Type B pancreatic cell (in vitro differentiated cells): ENCODE measurements at places on chromosomes 7 and 10.

DNA sequence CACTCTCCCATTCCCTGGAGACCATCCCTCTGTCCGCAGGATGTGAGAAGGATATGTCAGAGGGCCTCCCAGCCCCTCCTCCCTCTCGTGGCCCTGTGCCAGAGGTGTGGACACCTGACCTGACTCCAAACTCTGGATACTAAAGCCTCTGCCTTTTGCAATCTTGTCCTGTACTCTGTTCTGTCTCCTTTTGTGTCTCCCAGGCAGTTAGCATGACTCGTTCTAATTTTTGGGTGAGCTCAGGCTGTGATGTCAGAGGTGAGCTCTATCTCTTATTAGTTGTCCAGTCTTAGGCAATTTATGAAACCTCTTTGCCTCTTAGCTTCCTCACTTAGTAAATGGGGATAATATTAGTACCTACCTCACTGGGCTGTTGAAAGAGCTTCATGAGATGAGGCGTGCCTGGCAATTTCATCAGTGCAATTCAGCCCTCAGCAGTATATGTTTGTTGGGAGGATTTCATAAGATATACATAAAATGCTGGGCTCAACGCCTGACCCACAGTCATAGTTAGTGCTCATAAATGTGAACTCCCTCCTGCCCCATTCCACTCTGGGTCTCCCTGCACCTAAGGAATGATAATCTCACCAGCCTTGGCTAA, 10.9 kb downstream of the MARVELD1 start:
- no peak for DNase-seq

- no peak for DNase-seq
Measured at GRCh38 chr10:6336016-6336415, 133.3 kb downstream of the PFKFB3 start.

- DNase-seq = no peak
Measured at GRCh38 chr10:124522131-124522932, 60.7 kb downstream of the LHPP start.

GRCh38 chr7:27735831-27736230, 4.1 kb upstream of the TAX1BP1 start:
- no peak for DNase-seq

DNA sequence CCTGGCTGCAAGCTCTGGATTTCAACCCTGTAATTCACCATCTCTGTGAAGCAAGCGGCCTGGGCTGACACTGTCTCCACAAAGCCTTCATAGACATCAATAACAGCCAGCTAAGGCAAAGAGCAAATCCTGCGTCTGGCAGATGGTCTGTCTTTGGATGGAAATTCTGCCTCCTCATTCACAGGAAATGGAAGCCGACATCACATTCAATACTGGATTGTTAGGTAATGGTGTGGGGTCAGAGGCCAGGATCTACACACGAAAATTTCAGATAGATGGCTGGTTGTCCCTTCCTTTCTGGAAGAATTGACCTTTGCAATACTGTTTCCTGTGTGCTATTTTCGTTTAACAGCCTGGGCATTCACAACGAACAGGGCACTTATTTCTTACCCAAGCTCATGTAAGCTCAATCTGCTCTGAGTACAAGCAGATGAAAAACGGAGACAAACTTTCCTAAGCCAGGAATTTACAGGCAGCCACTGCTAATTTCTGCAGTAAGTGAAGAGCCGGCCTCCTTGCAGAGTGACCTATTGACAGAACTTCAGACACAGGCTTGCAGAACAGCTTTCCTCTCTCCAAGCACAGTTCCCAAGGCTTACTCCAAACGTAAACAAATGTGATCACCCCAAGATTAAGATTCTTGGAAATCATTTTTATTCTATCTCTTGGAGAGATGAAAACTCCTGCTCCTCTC, 3.1 kb upstream of the ADAM12 start:
- DNase-seq = no peak

DNA sequence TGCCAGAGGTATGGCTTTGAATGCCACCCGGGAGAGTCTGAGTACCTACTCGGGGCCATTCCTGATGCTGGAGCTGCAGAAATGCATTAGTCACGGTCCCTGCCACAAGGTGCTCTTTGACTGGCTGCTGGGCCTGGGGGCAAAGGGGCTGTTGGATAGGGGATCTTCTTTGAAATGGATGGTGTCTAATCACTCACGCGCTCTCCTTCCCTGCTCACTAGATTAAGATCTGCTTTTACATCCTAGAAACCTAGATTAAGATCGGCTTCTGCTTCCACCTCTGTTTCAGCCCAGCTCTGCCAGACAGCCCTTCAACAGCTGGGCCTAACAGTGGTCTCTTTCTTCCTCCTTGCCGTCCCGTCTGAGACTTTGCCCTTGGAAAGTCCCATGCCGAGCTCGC, 57.2 kb downstream of the PAX2 start:
- DNase-seq = no peak

DNA sequence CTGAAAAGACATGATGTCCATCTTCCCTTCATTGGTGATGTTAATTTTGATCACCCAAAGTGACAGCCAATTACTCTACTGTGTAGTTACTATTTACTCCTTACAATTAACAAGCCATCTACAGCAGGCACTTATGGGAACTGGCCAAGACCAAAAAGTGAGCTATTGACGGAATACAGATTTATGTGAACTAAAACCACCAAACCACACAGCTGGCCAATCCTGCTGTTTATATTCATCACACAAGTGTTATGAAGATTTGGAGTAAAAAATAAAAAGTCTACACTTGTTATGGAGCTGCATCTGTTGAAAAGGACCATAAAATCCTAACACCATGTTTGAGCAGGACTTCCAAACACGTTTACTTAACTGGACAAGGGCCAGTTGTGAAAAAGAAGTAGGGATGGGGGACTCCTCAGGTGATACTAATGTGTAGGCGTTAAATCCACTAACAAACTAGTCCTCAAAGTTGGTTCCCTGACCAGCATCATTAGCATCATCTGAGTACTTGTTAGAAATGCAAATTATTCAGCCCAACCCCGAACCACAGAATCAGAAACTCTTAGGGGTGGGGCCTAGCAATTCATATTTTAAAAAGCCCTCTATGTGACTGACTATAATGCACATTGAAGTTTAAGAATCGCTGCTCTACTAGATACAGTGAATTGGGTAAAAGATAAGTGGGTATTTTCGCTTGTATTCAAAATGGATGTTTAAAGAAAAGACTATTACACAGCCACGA, 11.6 kb downstream of the MCMBP start:
- no peak for DNase-seq

- DNase-seq = no peak
Measured at GRCh38 chr7:107995184-107996071, 7.5 kb downstream of the LAMB1 start.

- DNase-seq = no peak
Measured at GRCh38 chr10:125093199-125093973, 67.0 kb downstream of the CTBP2 start.

DNA sequence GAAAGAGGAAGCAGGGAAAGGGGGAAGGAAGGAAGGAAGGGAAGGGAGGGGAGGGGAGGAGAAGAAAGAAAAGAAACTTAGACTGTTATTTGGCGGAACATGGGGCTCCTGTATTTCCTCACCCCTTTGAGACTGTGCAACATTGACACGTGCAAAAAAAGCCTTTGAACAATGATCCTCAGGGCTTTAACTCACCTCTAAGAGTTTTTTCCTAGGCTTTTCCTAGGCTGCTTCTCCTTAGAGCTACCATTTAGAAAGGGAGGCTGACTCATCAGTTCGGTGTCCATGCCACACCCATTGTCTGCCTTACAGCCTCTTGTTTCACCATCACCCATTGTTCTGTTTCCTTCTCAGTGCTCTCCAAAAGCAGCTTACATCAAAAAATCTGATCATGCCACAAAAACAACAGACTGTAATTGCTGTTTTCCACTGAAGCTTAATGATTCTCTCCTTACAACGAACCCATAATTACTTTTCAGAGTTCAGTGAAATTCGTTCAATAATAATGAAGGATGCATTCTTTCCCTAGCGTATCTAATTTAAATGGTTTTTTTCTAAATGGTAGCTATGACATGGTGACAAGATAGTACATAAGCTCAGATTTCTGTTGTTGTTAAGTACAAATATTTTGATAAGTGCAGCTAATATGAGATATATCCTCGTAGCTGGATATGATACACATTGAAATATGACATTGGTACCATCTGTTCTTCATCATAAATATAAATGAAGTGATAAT, 90.8 kb downstream of the PRLHR start:
- no peak for DNase-seq

GRCh38 chr10:131216681-131217230, 94.8 kb downstream of the TCERG1L start:
- DNase-seq = no peak

DNA sequence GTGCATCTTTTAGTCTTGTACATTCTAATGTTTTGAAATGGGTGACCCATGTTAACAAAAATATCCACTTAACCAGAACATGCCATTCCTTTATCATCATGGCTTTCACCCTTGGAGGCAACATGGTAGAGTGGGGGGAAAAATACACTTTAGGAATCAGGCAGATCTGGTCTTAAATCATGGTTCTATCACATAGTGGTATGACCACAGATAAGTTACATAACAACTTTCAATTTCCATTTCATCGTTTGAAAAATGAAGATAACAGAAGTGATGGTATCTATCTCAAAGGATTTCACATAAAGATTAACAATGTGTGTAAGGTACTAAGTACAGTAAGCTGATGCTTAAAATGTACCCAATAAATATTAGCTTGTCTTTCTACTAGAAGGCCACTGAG, 19.0 kb downstream of the TMEM168 start:
- no peak for DNase-seq

DNA sequence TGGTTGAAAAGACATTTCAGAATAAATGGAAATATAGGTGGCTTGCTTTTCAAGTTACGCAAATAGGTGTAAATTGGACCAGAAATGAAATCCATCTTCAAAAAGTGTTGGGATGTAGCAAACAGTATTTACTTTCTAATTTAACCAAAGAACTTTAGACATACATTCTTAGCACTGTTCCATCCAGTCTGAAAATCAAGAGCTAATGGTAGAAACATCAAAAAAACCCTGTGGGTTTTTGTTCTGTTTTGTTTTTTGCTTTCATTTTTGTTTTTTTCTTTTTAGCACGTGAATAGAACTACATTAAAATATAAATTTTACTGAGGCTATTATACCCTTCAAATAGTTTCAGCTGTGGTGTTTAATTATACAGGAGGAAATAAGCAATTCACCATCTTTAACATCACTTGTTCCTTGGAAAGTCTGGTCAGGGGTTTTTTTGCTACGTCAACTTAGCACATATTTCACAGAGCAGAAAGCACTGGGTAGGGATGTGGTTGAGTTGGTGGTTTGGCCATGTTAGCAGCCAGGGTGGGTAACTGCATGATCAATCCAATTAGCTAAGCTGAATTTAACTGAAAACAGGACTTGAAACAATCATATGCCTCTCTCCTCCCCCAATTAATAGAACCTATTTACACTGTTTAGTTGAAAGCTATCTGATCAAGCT, 275.4 kb upstream of the PFKP start:
- no peak for DNase-seq

DNA sequence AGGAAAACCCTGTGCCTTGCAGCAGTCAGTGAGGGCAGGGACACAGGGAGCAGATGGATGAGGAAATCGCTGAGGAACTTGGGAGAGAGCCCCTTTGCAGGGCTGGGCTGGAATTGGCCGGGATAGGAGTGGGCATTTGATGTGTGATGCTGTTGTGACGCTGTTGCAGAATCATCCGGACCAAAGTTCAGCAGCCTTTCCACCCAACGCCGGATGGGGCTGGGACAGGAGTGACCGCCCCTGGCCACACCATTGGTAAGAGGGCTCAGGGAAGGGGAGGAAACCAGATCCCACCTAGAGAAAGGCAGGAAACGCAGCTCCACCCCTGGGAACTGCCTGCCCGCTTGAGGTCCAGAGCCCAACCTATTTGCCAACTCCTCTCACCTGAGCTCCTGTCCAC, 33.9 kb downstream of the PAX2 start:
- no peak for DNase-seq

DNA sequence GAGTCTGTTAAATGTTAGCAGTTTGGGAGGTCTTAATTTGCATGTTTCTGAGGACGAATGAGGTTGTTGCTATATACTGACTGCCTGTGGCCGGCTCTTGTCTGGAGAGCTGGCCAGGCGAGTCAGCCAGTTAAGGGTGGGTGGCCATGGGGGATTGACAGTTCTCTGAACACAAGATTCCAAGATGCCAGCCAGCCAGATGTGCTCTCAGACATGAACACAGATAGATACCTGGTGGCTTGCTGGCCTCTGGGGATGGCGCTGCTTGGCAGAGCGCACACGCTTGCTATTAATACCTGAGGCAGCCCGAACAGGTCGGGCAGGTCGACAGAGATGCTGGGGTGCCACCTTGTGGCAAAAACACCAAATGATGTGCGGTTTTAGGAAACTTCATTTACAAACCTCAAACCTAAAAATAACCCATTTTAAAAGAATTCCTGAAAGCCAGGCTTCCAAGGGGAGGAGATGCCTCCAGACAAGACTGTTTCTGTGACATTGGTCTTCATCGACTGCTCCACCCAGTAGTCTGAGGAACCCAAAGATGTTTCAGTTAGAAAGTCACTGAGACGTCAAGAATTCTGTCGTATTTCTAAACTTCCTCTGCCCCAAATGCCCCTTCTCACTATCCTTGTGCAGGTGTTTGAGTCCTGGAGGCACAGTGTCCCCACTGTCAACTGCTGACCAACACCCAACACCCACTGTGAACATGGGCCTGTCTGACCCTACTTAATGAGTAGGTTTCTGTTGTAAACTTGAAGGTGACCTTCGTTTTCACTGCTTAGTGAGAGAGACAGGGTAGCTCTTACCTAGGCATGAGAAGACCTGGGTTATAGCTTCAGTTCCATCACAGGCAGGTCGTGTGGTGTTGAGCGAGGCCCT, 123.4 kb downstream of the NT5C2 start:
- DNase-seq = no peak

- no peak for DNase-seq
Measured at GRCh38 chr7:24025094-24025493, 258.9 kb upstream of the NPY start.

DNA sequence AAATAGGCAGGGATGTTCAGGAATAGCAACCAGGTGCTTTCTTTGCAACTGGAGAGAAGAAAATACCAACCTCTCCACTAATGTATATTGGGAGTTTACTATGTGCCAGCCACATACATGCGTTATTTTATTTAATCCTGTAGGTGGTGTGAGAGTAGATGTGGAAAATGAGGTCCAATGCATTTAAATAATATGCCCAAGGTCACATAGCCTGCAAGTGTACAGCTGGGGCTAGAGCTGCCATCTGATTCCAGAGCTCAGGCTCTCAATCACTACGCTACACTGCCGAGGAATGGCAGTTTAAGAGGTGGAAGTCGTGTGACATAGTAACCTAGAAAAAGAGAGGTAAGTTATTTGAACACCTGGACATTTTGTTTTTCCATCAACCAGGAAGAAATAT, 277.0 kb downstream of the EXOC4 start:
- no peak for DNase-seq

DNA sequence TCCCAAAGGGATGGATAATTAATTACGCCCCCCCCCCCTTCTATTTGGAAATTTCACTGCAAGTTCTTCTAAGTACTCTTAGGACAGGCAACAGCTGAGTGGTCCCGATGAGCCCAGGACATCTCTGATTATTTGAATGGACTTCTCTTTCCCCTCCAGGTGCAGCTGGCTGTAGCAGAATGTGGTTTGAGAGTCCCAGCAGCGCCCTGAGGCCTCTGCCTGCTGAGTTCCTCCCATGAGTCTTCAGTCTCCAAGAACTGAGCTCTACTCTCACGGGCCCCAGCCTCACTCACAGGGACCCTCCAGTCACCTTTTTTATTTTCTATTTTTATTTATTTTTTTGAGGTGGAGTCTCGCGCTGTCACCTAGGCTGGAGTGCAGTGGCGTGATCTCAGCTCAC, 63.6 kb upstream of the SFMBT2 start:
- DNase-seq = no peak
